Activated CD8-positive, alpha-beta memory T cell treated with anti-CD3 and anti-CD28 coated beads, Interleukin-2, amount 10 ng/mL, durations not matched to agents 7 days and 5 days (primary cell): ENCODE measurements at places on chromosomes 2 and 18. TPM values are rescaled to one million over a fixed set of nuclear protein-coding genes. Genes with fewer than 3 reads are reported as not detected.

Gene SLC16A14
- 0.47 TPM for total RNA-seq

Gene CAVIN2
- total RNA-seq = not detected

Gene CD8B2
- 7.0 TPM for total RNA-seq

Gene C1GALT1C1L
- 0.19 TPM for total RNA-seq

- DNase-seq = no peak
Measured at GRCh38 chr2:7633566-7634153, 716.4 kb downstream of the RNF144A start.

DNA sequence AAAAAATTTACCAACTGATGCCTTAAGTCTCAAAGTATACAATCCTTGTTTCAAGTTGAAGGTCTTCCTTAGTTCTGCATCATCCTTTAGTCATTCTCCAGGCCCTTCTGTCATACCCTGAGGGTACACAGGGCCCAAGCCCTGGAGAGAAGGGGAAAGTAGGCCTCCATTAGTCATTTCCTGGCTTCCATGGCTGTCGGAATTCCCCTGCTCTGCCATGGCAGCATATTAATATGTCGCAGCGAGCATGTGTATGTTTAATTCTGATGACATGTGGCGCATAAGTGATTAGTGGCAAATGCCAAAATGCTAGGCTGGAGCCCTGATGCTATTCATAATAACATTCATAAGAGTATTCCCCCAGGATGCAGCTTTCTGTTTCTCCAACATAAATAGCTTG, 22.1 kb downstream of the GPR39 start:
- no peak for DNase-seq

- DNase-seq = no peak
Measured at GRCh38 chr2:2166881-2167280, 164.2 kb downstream of the MYT1L start.

DNA sequence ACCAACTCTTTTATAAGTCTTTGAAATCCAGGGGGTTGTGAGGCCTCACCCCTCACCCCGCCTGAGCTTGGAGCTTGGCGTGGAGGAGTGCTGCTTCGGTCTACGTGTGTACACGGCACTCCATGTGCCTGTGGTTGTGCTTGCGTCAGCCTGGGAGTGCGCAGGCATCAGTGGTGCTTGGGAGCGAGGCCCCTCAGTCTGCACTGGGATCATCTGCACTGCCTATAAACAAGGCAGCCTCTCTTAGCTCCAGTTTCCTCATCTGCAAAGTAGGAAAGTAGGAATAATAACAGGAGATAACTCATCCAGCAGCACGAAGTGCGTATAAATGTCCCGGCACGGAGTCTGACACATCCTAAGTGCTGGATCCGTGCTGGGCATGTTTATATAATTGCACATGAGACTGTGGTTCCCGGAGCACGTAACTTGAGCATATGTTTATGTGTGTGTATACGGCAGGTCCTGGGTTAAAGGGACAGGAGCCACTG, 1.2 kb downstream of the GYPC start:
- DNase-seq = peak; percentile 71

- no peak for DNase-seq
Measured at GRCh38 chr2:14385043-14385442, 247.5 kb upstream of the LRATD1 start.

DNA sequence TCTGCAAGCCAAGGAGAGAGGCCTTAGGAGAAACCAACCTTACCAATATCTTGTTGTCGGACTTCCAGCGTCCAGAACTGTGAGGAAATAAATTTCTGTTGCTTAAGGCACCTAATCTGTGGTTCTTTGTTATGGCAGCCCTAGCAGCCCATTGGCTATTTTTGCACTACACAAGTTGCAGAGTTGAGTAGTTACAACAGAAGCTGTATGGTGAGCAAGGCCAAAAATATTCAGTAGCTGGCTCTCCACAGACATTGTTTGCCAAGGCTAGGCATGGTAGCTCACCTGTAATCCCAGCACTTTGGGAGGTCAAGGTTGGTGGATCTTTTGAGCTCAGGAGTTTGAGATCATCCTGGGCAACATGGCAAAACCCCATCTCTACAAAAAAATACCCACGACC, 27.1 kb upstream of the SCYGR1 start:
- DNase-seq = no peak

- DNase-seq = no peak
Measured at GRCh38 chr18:74139411-74139810, 8.2 kb downstream of the FBXO15 start.
